ENCODE measurements at places on chromosomes 2 and 18.

DNA sequence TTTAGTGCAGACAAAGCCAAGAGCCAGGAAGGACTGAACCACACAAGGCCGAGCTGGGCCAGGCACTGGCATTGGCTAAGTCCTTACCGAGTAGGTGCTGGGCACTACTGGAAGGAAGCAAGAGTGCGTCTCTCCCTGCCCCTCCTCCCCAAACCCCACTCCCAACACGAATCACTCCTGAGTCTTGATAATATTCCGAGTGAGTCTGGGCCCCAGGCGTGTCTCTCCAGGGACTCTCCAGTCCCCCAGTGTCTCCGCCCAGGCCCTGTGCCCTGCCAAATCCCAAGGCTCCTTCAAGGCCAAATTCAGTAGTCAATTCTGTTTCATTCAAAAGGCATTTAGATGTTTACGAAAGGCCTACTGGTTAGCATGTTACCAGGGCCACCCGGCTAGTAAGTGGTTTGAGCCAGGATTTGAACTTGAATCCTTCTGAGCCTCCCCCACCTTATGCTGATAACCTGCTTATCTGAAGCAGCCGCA, 82.8 kb downstream of the GLI2 start:
- peak; percentile 88 for DNase-seq

DNA sequence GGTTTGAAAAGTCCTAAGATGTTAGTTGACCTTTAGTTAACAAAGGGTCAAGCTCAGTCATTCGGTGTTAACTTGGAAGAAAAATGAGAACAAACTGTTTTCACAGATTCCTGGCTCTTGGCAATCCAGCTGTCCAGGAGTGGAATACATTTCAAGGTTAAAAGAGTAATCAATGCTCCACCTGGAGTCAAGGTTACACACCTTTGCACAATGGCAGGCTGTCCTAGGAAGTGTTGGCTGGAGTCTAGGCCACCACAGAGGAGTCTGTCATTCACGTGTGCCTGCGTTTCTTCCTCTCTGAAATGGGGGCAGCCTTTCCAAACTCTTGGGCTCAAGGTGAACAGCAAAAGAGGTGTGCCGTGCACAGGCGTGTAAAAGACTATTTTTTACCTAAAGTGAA, 6.3 kb upstream of the ID2 start:
- DNase-seq: peak; percentile 53

DNA sequence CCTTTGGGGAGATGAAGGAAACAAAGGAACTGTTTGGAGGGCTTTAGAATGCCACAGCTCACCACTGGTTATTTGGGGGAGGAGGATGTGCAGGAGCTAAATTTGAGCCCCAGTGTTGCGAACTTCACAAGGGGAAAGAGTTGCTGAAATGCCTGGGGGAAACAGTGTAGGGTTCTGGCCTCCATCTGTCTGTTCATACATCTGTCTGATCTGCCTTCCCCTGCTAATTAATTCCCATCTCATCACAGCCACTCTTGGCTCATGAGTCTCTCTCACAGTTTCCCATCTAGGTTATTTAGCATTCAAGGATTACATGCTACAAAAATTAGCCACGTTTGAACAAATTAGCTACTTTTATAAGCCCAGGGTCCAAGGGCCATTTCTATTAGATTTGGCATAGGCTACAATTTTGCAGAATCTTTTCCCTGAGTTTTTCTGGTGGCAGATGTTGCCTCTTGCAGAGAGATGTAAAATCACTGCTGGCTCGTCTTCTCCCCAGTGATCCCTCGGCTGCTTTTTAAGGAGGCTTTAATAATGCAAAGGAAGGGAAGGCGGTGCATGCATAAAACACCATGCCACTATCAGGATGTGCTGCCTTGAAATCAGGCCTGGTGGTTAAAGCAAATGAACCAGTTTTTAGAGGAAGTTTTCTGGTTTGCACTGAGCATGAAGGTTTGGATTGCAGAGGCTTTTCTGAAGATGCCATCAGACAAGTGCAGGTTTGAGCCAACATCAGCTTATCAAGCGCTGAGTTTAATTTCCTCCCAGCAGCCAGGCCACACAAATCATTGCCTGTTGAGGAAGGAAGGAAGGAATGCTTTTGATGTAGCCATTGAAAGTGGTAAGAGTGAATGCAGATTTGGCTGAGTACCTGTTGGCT, 35.0 kb downstream of the ADD2 start:
- no peak for DNase-seq

DNA sequence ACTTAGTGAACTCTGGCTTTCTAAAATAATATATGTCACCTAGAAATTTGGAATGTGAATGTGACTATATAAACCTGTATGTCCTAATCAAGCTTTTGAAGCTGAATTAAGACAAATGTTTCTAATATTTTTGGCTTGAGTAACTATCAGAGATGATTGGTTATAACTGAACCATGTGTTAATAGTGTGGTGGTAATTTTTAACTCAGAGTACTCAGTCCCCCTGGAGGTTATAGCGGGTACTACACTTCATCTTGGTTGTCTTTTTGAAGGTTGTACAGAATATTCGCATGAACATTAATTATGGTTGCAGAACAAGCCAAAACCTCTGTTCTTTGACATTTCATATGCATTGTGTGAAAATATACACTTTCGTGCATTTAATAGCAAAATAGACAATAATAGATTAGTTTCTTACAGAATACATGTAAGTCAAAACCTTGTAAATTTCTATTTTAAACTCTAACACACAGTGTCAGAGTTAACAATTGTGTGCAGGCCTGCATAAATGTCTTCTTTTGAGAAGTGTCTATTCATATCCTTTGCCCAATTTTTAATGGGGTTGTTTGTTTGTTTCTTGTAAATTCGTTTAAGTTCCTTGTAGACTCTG, 86.0 kb downstream of the OSBPL6 start:
- no peak for DNase-seq

DNA sequence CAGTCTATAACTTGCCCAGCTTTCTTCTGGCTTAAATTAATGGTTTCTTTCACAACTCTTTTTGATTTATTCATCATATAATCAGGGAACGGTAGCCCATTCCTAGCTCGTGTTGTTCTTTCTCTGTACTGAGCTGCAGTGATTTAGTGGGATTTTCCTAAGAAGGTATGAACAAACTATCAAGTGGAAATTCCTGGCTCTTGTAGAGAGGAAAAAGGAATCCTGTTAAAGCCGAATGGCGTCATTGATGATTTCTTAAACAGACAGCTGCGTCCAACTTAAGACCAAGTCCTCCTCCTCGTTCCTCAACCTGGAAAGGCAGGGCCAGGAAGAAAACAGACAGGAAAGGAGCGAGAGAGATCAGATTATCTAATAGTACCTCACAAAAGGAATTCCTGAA, 69.2 kb upstream of the CABLES1 start:
- no peak for DNase-seq
